ENCODE measurements at places on chromosomes 11 and 22.

DNA sequence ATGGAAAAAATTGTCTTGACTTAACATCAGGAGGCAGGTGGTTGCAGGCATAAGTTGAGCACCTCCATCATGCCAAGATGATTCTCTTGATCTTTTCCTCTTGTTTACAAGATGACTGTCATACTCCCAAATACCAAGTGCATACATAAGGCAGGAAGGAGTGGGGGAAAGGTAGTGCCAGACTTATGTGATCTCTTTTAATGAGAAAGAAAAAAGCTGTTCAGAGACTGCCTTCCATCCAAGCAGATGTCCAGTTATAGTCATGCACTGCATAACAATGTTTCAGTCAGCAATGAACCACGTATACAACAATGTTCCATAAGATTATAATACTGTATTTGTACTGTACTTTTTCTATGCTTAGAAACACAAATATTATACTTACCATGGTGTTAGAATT is 135.7 kb downstream of the EHF start:
- no peak for DNase-seq

DNA sequence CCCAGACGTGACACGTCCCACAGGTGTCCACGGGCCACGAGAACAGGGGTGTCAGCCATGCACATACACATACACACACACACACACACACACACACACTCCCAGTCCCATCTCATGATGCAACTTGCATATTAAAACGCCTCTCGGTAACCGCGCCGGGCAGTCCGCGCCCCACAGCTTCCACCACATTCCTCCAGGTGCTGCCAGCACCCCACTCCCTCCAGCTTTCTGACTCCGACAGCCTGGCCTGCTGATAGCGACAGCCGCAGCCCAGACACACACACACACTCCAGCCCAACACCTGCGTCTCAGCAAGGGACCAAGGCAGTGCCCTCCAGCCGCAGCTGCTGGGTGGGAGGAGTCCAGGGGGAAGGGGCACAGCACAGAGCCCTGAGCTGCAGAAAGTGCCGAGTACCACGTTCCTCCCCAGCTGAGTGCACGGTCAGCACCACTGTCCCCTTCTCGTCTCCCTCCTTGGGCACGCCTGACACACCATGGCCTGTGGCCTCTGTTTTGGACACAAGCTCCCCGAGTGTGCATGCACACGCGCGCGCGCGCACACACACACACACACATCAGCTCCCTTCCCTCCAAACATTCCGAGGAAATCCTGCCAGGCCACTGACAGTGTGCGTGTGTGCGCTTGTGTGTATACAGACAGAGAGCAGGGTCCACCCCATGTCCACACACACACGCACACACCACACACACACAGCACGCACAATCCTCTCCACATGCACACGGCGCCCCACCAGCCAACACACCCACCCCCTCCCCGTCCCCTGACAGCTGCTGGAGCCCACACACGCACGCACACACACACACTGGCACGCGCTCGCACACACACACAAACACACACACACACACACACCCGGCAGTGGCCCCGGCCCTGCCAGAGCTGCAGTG is 1.2 kb downstream of the ELFN2 start:
- DNase-seq = no peak

DNA sequence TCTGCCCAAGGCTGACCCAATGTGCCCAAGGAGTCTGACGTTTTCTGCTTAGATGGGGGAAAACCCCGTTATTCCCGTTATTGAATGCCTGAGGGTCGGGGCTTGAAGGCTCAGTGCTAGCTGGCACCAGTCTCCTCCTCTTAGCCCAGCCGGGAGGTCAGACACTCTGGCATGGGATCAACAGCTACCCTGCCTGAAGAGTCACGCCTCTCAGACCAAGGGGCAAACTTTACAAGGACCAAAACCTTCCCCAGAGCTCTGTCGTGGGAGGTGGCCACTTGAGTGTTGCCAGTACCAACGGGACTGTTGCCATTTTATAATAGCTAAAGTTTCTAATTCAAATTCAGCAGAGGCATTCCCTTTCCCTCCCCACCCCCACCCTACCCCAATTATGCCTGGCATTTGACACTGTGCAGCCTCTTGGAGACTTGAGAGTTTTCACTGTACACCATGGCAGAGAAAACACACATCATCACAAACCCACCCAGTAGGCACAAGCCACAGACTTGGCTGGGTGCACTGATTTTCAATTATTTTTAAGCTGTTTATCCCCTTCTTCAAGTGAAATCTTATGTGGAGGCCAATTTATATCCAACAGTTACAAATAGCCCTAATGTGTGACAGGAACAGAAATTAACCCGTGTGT is 137.5 kb upstream of the SYT13 start:
- no peak for DNase-seq

GRCh38 chr11:95289378-95290101 is 58.5 kb upstream of the SESN3 start:
- no peak for DNase-seq

DNA sequence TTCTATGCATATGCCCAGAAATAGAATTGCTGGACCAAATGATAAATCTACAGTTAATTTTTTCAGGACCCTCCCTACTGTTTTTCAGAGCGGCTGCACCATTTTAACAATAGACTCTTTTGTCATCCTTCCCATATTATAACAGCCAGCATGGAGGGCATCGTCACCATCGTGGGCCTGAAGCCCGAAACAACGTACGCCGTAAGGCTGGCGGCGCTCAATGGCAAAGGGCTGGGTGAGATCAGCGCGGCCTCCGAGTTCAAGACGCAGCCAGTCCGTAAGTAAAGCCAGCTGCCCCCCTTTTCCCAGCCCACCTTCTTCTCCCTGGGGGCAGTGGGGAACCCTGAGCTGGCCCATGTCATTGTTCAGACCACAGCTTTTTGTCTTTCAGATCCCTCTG is 79.5 kb upstream of the TTC12 start:
- no peak for DNase-seq

- no peak for DNase-seq
Observed at GRCh38 chr11:39971938-39972337, 1487.5 kb downstream of the LRRC4C start.

DNA sequence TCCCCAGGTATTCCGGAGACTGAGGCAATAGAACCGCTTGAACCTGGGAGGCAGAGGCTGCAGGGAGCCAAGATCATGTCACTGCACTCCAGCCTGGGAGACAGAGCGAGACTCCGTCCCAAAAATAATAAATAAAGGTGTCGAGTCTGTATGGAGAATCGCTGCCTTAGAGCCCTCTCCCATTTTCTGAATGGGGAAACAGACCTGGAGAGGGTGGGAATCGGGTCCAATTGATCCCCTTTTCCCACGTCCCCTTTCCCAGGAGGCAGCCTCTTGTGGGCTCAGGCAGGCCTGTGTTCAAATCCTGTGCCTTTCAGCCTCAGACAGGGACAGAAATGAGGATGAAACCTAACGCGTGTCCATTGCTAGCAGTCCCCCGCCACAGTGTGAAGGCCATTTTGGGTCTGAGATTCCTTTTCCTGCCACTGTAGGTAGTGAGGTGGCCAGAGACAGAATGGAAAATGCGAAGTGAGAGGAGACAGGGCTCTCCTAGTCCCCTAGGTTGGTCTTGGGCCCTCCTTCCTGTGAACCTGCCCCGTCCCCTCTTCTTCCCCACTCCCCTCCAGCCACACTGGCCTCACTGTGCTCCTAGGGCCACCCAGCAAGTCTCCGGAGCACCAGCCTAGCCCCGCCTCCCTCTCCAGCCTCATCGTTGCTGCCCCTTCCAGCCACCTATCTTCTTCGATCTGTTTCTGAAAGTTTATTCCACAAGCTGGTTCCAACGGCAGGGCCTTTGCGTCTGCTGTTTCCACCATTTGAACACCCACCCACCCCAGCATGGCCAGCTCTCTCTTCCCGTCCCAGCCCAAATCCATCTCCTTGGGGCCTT is 2.7 kb upstream of the POLDIP3 start:
- DNase-seq = no peak

DNA sequence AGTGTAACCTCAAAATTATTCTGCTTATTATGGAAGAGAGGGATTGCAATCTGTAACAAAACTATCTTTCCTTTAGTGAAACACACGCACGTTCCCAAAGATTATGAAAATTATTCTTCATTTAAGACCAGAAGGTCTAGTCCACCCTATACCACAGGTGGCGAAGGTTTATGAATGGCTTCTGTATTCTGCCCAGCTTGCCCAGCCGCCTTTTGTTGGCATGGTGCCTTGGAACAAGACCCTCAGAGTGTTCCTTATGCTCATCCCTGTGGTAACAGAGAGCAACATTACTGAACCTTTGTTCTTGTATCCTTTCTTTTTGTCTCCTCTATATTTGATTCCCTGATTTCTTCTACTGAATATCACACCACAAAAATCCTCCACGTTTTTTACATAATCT is 116.4 kb downstream of the FAR1 start:
- no peak for DNase-seq

DNA sequence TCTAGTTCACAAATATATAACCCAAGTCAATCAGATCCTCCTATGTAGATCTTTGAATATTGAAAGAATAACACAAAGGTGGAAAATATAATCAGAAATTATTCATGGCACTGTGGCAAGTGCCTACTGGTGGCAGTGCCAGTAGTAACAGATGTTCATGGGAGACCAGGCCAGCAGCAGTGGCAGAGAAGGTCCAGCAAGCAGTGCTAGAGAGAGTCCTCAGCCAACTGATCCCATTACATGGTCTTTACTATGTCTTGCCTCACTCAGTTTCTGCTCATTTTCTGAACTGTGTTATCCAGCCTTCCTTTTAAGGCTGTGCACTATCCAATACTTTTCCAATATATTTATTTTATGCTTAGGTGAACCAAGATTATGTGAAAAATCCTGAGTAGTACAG is 124.9 kb downstream of the MRTFA start:
- DNase-seq = no peak

DNA sequence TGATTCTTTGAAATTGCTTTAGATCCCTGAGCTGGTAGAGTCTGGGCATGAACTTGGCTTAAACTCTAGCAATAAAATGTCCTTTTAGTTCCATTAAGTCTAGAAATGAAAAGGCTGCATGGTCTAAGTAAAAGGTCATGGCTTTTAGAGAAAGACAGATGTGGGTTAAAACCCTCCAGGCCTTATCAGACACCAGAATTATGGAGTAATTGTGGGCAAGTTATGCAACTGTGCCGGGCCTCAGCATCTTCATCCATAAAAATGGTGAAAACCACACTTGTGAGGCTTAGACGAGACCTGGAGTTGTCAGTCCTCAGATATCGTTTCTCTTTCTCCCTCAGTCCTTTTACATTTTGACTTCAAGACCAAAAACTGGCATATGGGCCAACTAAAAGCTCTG is 597.9 kb upstream of the KIRREL3 start:
- DNase-seq = no peak

DNA sequence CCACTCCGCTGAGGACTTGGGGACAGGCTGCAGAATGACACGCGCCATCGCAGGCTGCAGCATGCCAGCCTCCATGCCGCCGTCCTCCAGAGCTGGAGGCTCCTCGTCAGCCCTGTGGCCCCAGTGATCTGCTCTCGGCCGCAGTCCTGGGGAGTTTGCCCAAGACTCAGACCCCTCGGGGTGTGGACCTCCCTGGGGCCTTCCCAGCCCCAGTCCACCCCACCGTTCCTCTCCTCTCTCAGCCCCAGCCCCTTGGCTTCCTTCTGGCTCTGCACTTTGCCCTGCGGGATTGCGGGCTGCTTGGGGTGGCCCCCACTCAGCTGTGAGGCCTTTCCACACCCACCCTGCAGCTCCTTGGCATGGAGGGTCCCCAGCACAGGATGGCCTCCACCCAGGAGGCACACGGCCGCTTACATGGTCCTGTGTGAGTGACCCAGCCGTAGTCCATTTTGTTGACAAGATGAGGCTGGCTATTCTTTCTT is 414.9 kb downstream of the TBC1D22A start:
- DNase-seq = no peak

- no peak for DNase-seq
Observed at GRCh38 chr22:24066865-24067264, 55.8 kb downstream of the CABIN1 start.

- DNase-seq = no peak
Observed at GRCh38 chr11:66784575-66784974, 55.6 kb upstream of the SPTBN2 start.

DNA sequence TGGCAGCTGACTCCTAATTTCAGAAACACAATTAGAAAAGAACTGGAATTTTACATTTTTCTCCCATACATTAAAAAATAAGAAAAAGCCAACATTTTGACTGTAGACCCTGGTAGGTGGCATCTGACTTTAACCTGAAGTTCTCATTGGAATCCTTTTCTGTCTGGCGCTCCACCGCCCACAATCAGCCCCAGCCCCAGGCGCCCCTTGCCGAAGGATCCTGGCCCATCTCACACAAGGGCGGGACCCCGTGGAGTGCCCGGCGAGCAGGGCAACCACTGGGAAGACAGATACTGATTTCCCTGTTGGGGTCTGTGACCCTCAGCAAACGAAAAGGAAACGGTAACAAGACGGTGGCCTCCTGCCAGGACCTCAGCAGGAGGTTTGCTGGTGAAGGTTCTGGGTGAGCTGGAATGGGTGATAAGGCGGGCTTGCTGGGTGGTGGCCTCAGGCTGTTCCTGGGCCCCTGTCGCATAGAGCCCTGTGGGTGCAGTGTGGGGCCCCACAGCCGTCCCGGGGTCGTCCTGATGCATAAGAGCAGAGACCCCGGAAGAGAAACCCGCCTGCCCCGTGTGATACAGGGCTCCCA is 15.7 kb downstream of the TSPO start:
- no peak for DNase-seq

DNA sequence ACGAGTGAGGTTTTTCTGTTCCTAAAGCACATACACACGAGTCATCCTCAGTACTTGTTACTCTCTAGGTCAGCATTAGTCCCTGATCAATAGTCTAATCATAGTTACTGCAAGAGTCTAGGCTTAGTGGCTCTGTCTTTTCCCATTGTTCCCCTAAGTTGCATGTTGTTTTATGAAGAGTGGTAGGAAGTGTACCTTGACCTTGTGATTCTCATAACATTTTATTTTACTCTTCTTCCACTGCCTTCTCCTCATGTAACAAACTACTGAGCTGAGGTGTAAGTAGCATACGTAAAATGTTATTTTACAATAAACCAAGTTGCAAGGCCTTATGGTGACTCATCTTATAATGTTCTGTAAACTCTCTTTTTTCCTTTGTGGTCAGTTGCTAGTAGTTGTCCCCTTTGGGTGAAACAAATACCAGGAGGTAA is 15.0 kb downstream of the METTL15 start:
- no peak for DNase-seq

GRCh38 chr11:70490208-70490607 is 91.9 kb downstream of the CTTN start:
- no peak for DNase-seq

GRCh38 chr11:131546218-131546895 is 175.9 kb downstream of the NTM start:
- DNase-seq = no peak
